Occipital lobe (tissue), 3 donors: ENCODE measurements at places on chromosomes 13 and 19. TPM values are rescaled to one million over a fixed set of nuclear protein-coding genes. Genes with fewer than 3 reads are reported as not detected.

ATXN8OS gene
- total RNA-seq: 2.2 TPM

TPRX1 gene
- not detected for total RNA-seq

DNA sequence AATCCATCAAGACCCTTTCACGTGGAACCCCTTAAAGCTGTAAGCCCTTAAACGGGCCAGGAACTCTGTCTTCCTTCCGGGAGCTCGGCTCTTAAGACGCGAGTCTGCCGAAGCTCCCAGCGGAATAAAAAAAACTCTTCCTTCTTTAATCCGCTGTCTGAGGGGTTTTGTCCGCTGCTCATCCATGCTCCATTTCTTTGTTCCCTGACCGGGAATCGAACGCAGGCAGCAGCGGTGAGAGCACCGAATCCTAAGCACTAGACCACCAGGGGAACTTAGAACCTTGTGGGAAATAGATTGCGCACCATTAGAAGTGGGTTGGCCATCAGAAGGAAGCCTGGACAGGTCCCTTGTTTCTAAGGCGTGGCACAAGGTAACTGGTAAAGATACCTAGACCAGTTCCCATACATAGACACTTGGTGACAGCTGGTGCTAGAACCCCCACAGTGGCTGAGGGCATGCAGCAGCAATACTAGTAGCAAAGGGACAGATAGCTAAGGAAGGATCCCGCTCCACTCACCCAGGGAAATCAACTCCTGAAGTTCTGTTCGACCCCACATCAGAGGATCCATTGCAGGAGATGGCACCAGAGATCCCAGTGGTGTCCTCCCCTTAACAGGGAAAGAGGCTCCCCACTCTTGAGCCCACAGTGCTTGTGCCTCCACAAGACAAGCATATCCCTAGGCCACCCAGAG, 1.5 kb upstream of the RGCC start:
- DNase-seq: no peak

DNA sequence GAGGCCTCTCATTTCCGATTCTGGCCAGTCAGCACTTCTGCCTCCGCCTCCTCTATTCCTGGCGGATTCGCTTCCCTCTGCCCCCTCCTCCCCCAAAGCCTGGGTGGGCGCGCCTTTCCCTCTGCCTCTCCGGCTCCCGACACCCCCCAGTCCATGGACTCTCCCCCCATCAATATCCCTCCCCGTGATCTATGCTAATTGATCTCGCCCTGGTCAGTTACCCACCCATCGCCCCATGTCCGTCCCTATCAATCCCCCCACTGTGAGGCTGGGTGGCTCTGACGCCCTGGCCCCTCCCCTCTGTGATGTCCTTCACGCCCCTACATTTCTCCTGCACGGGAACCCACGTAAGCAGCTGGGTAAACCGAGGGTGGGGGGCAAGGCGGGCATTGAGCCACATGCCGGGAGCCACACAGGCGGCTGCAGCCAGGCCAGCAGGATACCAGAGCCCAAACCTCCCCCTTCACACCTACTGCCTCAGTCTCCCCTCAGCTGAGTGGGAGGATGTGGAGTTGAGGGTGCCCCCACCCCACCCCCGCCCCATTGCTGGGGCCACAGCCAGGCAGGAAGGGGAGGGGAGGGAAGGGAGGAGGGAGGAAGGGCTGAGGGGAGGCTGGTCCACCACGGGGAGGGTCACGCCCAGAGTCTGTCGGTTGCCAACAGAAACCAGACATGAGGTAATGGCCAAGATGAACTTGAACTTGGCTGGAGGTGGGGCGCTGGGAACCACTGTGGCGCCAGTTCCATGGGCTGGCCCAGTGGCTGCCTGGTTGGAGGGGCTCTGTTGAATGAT, 21.0 kb downstream of the SMIM24 start:
- DNase-seq: no peak

- no peak for DNase-seq
These were observed 1407.7 kb upstream of the SLC10A2 start for GRCh38 chr13:104473936-104474335.

GRCh38 chr13:110801044-110801443, 87.5 kb downstream of the ING1 start:
- no peak for DNase-seq

DNA sequence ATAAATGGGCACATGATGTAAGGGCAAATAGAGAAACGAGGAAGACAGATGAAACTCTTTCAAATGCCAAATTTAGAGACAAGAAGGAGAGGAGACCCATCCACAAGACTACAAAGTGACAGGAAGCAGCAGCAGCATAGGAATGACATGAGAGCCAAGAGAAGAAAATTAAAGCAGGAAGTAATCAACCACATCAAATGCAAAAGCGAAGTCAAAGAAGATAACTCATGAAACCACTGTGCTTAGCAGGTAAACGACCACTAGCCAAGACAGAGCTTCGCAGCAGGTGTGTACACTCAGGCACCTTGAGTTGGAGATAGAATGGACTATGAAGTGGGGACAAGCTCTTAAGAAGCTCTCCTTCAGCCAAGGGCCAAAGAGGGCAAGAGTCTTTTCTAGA, 64.1 kb downstream of the KLF12 start:
- no peak for DNase-seq

DNA sequence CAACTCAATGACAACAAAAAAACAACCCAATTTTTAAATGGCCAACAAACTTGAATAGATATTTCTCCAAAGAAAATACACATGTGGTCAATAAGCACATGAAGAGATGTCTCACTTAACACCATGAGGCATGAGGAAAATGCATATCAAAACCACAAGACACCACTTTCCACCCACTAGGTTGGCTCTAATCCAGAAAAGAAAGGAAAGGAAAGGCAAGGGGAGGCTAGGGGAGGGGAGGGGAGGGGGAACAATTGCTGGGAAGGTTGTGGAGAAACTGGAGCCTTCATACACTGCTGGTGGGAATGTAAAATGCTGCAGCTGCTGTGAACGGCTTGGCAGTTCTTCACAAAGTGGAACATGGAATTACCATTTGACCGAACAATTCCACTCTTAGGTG, 854.3 kb downstream of the UQCRFS1 start:
- no peak for DNase-seq

- DNase-seq: no peak
These were observed 150.3 kb upstream of the TSHZ3 start for GRCh38 chr19:31499281-31500196.

GRCh38 chr19:33110137-33110910, 21.6 kb upstream of the WDR88 start:
- DNase-seq: no peak
